Stimulated activated memory B cell treated with anti-CD40 and anti-IgM and Interleukin-4, amounts not matched to agents 10 μg/mL and 1 μg/mL and 100 μg/mL, for 72 hours (primary cell): ENCODE measurements at places on chromosomes 6 and 20.

GRCh38 chr20:891706-892080, 24.4 kb downstream of the ANGPT4 start:
- ATAC-seq: peak; percentile 80

GRCh38 chr6:140980265-140980887, 1152.3 kb upstream of the GJE1 start:
- ATAC-seq: no peak

GRCh38 chr6:117449549-117450439, 24.1 kb upstream of the ROS1 start:
- ATAC-seq: no peak

- peak; percentile 85 for ATAC-seq
Measured at GRCh38 chr20:62918147-62918546, 8.2 kb downstream of the DIDO1 start.

DNA sequence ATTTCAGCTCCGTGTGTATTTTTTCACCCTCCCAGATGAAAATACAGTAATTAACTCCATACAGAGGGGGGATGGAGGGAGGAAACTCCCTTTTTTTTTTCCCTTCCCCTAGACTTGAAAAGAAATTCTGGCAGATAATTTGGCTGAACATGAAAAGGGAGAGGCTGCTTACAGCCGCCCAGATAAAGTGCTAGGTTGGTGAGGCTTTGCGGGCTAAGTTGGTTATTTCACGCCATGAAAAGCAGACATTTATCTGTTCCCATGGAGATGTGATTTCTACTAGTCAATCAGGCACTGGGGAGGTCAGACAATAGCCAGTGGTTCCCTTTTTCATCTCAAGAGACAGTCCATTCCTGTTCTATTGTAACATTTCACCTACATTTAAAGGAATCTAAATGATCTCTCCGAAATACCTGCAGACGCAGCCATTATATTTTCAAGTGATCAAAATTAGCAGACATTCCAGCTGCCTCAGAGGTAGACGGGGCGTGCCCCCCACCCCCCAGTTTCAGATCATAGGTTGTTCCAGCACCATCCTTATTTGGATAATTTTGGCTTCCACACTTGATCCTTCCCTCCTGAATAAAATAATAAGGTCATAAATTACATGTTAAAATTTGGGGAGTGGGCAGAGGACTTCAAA, 143.9 kb upstream of the ZNF217 start:
- peak; percentile 34 for ATAC-seq

GRCh38 chr20:63759377-63759901, 19.9 kb downstream of the SLC2A4RG start:
- ATAC-seq: no peak

- ATAC-seq: no peak
Measured at GRCh38 chr6:168865-169455, 123.3 kb upstream of the DUSP22 start.

GRCh38 chr20:12965212-12965869, 43.4 kb upstream of the SPTLC3 start:
- peak; percentile 25 for ATAC-seq

DNA sequence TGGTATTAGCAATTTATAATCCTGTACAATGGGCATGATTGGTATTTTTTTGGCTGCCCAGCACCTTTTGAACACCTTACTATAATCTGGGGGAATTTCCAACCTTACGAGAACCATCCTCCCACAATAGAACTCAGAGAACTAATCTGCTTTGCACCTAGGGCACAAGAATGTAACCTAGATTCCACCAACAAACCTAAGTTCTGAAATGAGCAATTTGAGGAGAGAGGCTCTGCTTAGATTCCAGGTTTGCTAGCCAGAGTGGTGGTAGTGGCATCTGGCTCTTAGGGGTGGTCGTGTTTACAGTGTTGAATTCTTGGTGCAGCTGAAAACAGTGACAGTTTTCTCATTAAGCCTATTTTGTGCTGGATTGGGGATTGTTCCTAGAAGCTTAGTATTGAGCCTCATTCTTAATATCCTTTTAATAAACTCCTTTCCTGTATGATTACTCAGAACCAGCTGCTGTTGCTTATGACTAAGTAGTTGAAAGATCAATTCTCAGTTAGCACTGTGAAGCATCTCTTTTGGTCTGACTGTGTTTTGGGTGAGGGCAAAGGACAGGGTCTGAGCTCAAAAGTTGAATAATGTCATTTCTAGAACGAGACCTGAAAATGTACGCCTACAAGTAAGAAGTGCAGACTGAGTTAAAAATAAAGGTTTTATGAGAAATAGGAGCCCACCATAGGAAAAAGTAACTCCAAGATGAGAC, 385.6 kb downstream of the CDKAL1 start:
- ATAC-seq: peak; percentile 67

GRCh38 chr6:73665686-73666319, 12.0 kb upstream of the SLC17A5 start:
- ATAC-seq: peak; percentile 53

DNA sequence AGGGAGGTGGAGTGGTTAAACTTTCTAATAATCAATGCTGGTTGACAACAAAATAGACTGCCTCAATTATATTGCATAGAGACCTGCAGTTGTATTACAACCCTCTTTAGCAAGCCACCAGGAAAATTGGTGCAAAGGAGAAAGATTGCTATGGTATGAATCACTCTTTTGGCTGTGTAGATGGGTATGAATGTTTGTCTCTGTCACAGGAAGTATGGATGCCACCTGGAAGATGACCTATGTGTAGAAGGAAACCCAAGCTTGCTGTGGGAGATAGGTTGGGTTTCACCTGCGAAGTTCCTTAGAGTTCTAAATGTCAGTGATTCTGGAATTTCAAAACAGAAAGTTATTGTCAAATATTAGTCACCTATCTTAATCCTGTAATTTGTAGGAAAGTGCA, 134.6 kb downstream of the SOBP start:
- no peak for ATAC-seq

GRCh38 chr6:7882505-7883257, 27.9 kb downstream of the TXNDC5 start:
- ATAC-seq: no peak

GRCh38 chr6:157530126-157530525, 149.1 kb downstream of the ZDHHC14 start:
- no peak for ATAC-seq

DNA sequence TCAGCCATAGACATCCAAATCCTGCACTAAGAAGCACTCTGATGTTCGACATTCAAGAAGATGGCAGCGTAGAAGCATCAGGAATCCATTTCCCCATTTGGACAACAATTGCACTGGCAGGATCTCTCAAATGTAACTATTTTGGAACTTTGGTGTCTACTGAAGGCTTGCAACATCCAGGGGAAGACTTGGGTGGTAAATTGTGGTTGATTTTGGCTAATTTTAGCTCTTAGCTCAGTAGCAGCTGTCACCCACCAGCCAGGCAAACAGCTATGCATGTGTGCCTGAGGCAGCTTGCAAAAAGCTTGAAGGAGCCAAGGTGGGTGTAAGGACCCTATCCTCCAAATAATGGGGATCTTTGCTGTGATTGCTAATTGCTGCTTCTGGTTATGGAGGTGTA, 35.1 kb upstream of the PPP1R3G start:
- no peak for ATAC-seq

DNA sequence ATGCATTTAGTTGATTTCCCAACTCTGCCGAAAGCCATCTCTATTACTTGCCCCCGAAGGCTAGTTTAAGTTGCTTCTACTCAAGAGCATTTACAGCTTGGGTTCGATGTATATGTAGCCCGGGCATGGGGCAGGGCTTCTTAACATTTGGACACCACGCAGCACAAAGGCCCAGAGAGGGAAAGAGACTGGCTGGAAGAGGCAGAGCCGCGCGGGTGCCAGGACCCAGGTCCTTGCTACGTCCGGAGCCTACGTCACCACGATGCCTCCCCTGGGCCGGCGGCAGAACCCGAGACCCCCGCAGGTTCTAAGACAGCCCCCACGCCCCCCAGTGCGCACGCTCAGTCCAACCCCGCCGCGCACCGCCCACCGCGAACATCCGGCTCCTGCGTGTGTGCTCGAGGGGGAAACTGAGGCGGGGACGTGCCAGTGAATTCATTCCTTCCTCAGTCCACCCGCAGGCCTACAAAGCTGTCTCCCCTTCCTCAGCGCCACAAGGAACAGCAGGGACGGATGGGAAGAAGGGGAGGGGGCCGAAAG, 367 bp upstream of the PCIF1 start:
- ATAC-seq: peak; percentile 53

GRCh38 chr6:123632641-123633040, 4.1 kb downstream of the TRDN start:
- no peak for ATAC-seq

GRCh38 chr20:16526433-16527380, 46.5 kb downstream of the KIF16B start:
- no peak for ATAC-seq

DNA sequence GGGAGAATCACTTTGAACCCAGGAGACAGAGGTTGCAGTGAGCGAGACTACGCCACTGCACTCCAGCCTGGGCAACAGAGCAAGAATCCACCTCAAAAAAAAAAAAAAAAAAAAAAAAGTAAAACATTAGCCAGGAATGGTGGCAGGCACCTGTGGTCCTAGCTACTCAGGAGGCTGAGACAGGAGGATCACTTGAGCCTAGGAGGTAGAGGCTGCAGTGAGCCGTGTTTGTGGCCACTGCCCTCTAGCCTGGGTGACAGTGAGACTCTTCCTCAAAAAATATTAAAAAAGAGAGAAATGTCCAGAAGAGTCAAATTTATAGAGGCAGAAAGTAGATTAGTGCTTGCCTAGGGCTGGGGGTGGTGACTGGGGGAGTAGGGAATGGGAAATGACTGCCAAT, 6.8 kb upstream of the PIGU start:
- no peak for ATAC-seq

- no peak for ATAC-seq
Measured at GRCh38 chr6:149429427-149430360, 29.6 kb downstream of the SUMO4 start.

DNA sequence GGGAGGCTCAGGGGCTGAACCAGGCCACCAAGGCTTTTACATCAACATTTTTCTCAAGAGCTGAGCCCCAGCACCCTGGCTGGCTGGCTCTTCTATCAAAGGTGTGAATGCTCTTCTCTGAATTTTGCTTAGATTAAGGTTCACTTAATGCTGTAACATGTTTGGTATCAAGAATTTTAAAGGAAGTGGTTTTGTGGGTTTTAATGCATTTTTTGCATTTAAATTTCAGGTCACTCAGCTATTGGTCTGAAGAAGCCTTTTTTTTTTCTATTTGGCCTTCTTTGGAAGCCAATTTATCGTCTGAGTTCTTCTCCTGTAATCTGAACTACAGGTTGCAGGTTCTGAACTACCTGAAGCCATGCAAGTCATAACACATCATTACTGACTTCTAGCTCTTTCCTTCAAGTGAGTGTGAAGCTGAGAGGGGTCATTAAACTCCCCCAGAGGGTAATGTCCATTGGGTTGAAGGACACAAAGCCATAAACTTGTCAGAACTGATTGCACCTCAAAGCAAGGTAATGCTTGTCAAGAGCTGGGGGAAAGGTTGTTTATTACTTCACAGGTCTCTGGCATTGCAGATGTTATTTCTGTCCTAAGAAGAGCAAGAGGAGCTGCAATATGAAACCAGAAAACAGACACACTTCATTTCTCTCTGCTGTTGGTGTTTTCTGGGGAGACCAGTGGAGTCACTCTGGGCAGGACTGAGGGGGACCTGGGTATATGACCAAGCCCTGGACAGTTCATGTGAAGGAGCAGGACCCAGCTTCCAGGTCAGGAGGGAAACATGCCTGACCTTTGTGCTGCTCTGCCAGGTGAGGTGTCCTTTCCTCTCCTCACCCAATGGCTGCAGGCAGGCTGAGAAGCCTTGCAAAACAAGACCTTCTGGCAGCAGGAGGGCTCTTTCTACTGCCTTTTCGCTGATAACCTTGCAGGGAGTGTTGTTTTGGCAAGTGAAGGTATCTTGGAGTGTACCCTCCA, 26.1 kb upstream of the NEDD9 start:
- no peak for ATAC-seq

DNA sequence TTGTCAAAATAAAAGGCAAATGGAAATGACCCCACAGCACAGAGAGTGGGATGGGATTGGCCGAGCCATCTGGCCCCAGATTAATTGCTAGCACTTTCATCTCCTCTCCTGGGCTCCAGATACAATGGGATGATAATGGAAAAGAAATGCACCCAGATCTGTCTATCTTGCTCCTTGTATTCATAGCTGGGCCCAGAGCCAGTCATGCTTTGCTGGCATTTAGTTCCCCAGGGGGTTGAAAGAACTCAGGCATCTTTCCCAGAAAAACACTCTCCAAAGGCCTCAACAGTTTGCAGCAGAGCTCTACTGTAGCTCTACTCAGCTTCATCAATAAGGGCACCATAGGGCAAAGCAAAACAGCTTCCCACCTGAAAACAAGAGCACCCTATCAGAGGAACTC, 116.0 kb upstream of the FOXA2 start:
- ATAC-seq: no peak

GRCh38 chr6:53326372-53327016, 22.3 kb downstream of the ELOVL5 start:
- no peak for ATAC-seq

DNA sequence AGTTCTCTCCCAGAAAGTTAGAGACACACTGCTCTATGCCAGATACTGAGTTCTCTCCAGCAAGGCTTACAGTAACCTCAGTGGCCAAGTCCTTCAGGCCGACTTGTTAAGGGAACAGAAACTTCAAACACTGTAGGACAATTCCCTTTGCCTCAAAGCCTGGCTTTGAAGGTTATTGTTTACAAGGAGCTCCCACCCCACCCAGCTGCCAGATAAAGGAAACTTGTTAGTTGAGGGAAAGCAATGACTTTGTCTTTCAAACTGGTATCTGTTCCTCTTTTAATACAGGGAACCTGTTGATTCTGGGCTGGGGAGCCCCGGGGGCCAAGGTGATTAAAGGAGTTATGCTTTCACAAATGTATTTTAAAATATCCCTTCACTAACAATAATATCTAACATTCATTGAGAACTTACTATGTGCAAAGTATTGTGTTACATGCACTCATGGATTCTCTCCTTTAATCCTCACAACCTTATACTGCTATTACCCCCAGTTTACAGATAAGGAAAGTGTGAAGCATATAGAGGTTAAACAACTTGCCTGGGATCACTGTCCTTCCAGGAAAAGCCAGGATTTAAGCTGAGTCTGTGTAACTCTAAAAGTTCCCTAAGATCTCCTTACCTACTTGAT, 27.6 kb upstream of the CDKN1A start:
- ATAC-seq: peak; percentile 85

DNA sequence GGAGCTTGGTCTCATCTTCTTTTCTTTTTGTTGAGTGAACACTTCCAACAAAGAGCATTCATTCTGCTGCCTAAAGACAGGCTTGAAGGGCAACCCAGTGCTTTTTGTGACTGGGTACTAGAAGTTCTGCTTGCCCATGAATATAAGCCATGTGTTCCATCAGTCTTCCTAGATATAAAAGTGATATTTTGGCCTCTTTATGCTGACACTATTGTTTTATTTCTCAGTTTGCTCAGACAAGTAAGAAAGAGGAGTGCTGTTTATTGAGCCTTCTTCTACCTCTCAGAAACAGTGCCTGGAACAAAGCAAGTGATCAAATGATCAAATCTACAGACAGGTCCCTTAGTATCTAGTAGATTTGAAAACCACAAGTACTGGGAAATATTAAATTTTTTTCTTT, 2.4 kb upstream of the DTNBP1 start:
- ATAC-seq: no peak

- ATAC-seq: no peak
Measured at GRCh38 chr6:31142361-31142761, 3.5 kb upstream of the PSORS1C2 start.
